ENCODE measurements at places on chromosomes 4 and X. TPM values are rescaled to one million over a fixed set of nuclear protein-coding genes. Genes with fewer than 3 reads are reported as not detected.

DNA sequence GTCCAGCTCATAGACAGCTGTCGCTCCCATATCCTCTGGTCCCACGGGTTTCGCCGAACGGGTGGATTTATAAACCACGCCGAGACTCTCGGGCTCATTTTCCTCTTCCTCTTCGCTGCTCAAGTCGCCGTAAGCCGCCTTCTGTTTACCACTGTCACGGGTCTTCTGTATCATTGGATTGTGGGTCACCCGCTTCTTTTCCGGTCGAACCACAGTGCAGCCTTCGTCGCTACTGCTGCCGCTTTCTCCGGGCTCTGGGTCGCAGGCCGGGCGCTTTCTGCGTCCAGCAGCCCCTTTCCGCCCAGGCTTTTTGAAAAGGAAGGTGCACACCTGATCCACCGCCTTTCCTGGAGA lies 311 bp downstream of the RNF113A start:
- peak; percentile 38 for DNase-seq

GRCh38 chrX:19747652-19748610 lies 139.5 kb downstream of the SH3KBP1 start:
- no peak for DNase-seq

- no peak for DNase-seq
Observed at GRCh38 chr4:70914000-70914399, 11.8 kb downstream of the MOB1B start.

NUP62CL gene
- total RNA-seq = 5.6 TPM

ARAP2 gene
- total RNA-seq = 10.7 TPM

VCX3A gene
- total RNA-seq = not detected

GRCh38 chr4:156754832-156755570 lies 216.6 kb downstream of the PDGFC start:
- no peak for DNase-seq

Measured in colonic mucosa (tissue), 4 donors.